ENCODE measurements at places on chromosomes 11 and 22. TPM values are rescaled to one million over a fixed set of nuclear protein-coding genes. Genes with fewer than 3 reads are reported as not detected.

MYOD1 gene
- total RNA-seq, result not detected

MUC6 gene
- total RNA-seq, result not detected

OR51E2 gene
- total RNA-seq, result not detected

CALCA gene
- total RNA-seq, result not detected

OR4D5 gene
- total RNA-seq, result not detected

CPT1B gene
- not detected for total RNA-seq

ZNF74 gene
- total RNA-seq, result 44.3 TPM

C22orf42 gene
- not detected for total RNA-seq

RTN4RL2 gene
- total RNA-seq, result 0.90 TPM

TREH gene
- not detected for total RNA-seq

PRPF19 gene
- 53.1 TPM for total RNA-seq

SOX6 gene
- total RNA-seq, result 1.8 TPM

OR4A16 gene
- not detected for total RNA-seq

MS4A12 gene
- total RNA-seq, result not detected

CDC45 gene
- 22.9 TPM for total RNA-seq

TRPC6 gene
- total RNA-seq, result 0.16 TPM

RIMBP3C gene
- total RNA-seq, result 0.63 TPM

DAGLA gene
- 4.2 TPM for total RNA-seq

IRAG1 gene
- 17.6 TPM for total RNA-seq

ADORA2A gene
- total RNA-seq, result 0.74 TPM

ISX gene
- total RNA-seq, result not detected

MISFA gene
- 2.8 TPM for total RNA-seq

AKIP1 gene
- total RNA-seq, result 22.1 TPM

ANGPTL5 gene
- total RNA-seq, result 0.09 TPM

OR51A7 gene
- not detected for total RNA-seq

CCDC81 gene
- 2.6 TPM for total RNA-seq

APOBEC3G gene
- 7.4 TPM for total RNA-seq

TSPAN18 gene
- total RNA-seq, result 0.49 TPM

OR51I1 gene
- not detected for total RNA-seq

MEN1 gene
- total RNA-seq, result 6.2 TPM

ART1 gene
- total RNA-seq, result not detected

BRSK2 gene
- total RNA-seq, result not detected

ESAM gene
- 1.5 TPM for total RNA-seq

APOL1 gene
- 29.4 TPM for total RNA-seq

OR8A1 gene
- total RNA-seq, result not detected

MYO18B gene
- total RNA-seq, result 0.08 TPM

GGTLC3 gene
- not detected for total RNA-seq

EXT2 gene
- 100 TPM for total RNA-seq

MPZL2 gene
- 0.36 TPM for total RNA-seq

BLID gene
- 30.6 TPM for total RNA-seq

HTR3A gene
- not detected for total RNA-seq

SLC7A4 gene
- total RNA-seq, result 0.09 TPM

LARGE2 gene
- total RNA-seq, result not detected

HPX gene
- total RNA-seq, result not detected

LRRC10B gene
- 0.27 TPM for total RNA-seq

GALNT18 gene
- 2.4 TPM for total RNA-seq

KRTAP5-1 gene
- total RNA-seq, result not detected

Measured in fibroblast of the aortic adventitia (primary cell).